Stimulated activated CD8-positive, alpha-beta memory T cell treated with anti-CD3 and anti-CD28 coated beads, Interleukin-4, amount 100 ng/mL, for 4 hours (primary cell): ENCODE measurements at places on chromosomes 3 and 15.

DNA sequence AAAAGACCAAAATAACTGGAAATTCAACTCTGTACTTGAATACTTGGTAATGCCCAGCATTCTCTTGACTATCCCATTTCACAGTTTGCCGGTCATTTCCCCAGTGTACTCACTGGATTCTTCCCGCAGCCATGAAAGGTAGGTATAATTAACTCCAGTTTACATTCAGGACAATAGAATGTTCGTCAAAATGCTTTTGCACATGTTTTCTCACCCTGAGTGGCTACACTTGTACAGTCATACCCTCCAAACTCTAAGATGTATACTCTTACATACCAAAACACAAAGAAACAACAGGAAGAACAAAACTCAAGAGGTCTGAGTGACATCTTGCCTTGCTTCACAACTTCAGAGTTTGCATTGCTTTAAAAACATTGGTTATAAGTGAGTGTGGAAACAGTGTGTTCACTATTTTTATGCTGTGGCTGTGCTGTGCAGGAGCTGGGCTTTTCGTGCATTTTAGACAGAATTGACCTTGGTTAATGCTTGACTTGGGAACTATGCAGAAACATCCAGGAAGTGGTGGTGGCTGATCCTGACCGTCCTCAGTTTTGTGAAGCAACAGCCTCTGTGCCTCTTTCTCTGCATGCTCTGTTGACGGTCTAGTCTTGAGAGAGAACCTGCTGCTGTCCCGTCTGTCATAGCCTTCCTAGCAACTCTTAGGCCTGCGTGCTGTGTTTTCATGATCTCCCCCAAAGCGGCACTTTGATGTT is 90.5 kb downstream of the IGF1R start:
- DNase-seq: no peak

DNA sequence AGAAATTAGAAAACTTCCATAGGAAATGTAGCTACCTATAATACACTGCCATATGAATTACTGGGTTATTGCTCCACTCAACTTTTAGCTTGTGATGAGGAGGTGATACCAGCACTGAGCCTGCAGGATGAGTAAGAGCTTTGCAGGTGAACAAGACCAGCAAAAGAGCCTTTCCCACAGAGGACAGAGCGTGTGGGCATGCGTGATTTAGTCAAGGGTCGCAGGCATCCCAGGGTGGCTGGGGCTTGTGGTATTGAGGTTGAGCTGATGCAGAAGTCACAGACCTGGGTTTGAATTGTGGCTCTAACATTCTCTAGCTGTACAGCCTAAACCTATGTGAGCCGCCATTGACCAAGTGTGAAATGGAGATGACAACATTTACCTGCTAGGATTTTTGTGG is 5.6 kb downstream of the NRROS start:
- no peak for DNase-seq

GRCh38 chr3:88195951-88196434 is 46.2 kb downstream of the C3orf38 start:
- DNase-seq: no peak

DNA sequence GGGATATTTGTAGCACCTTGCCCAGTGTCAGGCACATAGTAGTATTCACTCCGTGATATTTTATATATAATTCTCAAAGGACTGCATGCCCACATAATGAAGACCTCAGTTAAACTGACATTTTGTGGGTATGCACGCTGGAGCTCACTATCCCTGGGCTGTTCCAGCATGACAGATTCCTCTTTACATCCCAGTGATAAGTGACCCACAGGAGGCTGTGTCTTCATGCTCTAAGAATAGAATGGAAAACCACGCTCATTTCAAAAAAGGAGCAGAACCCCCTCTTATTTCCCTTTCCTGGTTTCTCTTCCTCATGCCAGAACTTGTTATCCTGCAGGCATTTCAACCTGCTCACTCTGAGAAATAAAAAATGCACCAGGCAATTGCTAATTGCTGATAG is 717.5 kb downstream of the AGBL1 start:
- no peak for DNase-seq
